T1000 (cell line): ENCODE measurements at places on chromosomes 2 and 18.

- DNase-seq = no peak
Observed at GRCh38 chr2:60317844-60318243, 235.6 kb downstream of the BCL11A start.

DNA sequence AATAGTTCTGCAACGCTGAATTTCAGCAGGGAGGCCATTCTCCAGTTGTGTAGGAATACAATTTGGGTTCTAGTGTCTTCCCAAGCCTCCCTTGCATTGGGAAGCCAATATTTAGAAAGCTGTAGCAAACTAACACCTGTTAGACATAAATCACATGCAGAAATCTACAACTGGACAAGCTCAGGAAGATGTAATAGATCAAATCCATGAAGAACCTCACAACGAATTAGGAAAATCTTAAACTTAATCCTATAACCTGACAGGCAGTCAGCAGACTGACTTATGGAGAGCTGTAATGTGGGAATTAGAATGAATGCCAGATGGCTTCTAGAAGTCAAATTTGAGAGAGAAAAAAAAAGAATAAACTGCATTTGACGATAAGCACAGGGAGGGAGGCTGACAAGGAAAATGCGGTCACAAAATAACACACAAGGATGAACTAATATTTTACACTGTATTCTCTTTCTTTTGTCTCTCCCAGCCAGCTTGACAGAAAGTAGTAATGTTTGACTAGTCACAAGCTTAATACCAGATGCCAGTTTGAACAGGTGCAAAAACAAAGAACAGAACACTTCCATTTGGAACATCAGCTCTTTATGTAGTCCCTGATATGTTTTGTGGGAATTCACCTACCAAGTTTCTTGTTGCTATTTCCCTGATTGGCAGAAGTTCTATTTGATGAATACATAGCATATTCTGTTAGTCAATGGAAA, 50.8 kb upstream of the FANCL start:
- DNase-seq = no peak

- no peak for DNase-seq
Observed at GRCh38 chr2:160876029-160876428, 284.2 kb upstream of the TANK start.

DNA sequence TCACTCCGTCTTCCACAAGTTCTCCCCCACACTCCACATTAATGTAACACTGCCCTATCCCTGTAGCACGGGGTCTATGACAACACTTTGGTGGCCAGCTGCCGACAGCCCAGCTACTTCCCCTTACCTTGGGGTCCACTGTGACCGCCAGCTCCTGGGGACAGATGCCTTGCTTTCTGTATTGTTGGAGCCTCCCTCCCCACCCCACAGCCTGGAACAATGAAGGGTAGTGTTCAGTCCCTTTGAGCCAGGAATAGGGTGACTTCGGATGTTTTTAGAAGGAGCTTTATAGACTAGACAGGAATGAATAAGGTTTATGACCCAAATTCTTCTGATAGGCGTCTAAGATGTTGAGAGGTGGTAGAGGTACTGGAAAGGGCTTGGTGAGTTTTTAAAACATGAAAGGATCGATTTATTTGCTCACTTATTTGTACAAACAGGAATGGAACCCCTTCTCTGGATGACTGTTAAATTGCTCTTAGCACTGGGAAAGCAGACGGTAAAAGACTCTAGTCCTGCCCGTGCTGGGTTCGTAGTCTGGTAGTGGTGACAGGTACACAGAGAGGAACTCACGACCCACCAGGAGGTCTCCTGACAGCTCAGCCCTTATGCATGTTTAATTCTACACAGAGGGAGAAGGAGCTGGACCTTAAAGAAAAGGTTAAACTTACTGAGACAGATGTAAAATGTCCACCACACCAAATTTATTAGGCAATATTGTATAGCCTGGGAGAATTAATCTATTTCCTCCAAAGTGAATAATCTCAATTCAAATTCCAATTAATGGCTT, 90.9 kb downstream of the MYCN start:
- no peak for DNase-seq

GRCh38 chr18:79554321-79554720, 125.3 kb upstream of the CTDP1 start:
- no peak for DNase-seq

GRCh38 chr2:86256982-86257381, 57.7 kb downstream of the MRPL35 start:
- DNase-seq = no peak

- DNase-seq = peak; percentile 42
Observed at GRCh38 chr2:191171708-191172355, 21.0 kb upstream of the STAT4 start.

GRCh38 chr18:23825978-23826405, 136.7 kb downstream of the LAMA3 start:
- no peak for DNase-seq

DNA sequence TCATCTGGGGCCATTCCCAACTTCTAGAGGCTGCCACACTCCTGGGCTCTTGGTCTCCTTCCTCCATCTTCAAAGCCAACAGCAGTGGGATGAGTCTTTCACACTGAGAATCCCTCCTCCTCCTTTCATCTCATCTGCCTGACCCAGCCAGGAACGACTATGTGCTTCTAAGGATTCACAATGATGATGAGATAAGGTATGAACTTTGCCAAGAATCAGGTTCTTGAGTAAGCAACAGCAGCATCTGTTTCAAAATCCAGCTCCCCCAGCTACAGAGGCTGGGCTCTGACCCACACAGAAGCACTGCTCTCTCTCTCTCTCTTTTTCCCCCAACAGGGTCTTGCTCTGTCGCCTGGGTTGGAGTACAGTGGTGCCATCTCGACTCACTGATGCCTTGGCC, 46.4 kb downstream of the TIMM21 start:
- no peak for DNase-seq

DNA sequence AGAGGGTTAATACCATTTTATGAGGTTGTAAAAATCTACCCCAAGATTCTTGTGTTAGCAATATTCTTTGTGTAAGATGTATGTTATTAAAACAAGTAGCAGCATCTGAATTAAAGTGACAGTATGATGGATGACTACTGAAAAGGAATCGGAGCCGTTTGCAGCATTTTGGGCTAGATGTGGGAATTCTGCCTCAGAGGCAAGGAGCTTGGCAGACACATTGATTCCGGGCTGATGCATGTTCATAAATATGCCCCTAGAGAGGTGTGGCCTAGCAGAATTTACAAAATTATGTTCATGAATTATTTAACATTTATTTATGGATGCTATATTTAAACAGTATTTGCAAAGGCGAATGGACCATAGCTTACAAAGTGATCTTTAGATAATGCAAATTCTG, 389.0 kb upstream of the ETAA1 start:
- DNase-seq = no peak

DNA sequence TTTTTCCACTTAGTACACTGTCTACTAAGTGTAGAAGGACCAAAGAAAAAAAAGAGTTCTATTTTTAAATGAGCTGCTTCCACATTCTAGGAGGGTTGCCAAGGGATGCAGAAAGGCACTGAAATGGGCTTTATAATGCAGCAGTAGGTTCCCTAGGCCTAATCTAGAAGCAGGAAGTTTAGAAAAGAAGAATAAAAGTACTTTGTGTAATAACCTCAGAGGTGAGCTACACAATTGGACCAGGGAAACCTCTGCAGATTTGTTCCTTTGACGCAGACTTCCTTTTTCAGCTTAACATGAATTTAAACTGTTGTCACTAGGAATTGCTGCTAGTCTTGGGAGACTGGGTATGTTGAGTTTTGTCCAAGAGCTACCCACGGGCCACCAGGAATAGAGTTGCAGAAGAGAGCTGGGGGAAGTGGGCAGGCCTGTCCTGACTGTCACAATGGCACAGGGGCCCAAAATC, 34.6 kb upstream of the RAB1A start:
- no peak for DNase-seq

DNA sequence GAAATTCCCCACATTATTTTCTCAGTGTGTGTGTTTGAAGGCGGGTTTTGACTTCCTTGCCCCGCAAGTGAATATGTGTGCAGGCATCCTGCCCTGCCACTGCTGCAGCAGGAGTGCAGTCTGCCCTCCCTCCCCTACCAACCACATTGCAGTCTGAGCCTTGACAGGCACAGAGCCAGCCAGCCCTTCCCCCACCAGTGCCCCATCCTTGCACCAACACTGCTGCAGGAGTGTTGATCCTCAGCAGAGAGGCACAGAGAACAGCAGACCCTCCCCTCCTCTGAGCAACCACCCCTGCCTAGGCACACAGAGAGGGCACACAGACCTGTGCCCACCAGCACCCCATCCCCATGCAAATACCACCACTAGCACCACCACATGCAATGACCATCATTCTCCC, 683.0 kb upstream of the PKDCC start:
- DNase-seq = no peak

DNA sequence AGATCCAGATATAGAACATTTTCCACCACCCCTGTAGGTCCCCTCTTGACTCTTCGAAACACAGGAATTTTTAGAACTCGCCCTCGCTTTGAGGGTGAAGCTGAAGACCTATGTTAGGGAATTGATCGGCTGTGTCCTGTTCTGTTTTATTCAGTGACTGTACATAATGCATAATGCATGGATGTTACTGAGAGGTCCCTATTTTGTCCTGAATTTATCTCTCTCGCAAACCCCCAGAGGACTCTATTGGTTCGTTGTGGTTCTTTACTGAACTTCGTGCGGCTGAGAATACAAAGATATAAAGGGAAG, 431 bp upstream of the EIF5B start:
- no peak for DNase-seq

DNA sequence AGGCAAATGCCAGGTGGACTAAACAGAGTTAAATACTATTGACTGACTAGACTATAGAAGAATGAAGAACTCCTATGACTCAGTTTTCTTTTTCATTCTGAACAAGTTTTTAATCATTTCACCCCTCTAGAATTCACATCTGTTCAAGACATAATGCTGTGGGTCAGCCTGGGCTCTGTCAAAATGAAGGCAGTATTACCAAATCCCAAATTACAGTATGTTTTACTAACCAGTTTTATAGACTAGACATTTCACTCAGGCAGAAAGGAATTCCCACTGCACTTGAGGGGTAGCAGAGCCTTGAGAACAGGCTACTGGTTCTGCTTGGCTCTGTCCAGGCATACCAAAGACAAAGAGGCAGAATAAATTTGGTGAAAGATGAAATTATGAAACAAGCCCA, 511.7 kb downstream of the EPHA4 start:
- DNase-seq = no peak

DNA sequence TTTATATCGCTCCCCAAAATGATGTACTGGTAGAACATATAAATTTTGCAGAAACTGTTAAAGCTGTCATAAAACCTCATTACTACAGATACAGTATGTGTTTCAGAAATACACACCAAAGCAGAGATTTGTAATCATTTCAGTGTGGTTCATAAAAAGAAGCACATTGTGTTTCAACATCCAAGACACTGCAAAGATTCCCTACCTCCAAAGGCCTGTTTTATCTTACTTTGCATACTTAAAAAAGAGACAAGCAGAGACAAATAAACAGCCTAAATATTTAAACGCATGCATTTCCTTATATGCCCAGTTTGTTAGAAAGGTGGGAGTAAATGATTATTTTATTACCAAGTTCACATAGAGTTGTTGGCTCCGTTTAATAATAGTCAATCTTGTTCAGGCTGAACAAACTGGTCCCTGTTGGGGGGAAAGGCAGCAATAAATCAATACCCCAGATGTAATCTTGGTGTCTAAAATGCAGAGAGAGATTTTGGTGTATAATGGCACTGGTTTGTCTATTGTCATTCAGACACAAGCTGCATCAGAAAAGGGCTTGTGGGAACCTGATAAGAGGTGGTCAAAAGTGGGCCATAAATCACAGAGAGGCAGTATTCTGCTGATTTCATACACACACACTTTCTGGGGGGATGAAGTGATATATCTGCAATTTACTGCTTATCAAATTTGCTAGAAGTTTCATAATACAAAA, 321.4 kb upstream of the ETAA1 start:
- DNase-seq = no peak

DNA sequence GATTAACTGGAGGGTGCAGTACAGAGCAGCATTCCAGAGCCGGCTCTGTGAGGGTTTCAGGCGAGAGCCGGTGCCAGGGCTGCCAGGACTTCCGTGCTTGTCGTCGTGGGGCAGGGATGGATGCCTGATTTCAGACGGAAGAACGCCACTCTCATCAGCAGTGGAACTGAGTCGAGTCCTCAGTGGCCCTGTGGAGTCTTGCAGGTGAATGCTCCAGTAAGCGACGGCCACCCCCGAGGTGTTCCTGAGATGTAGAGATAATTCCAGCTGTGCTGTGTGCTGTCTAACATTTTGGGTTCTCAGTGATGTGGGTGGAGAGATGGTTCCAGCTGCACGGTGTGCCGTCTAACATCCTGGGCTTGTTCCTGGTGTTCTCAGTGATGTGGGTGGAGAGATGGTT, 103.1 kb upstream of the ALKAL2 start:
- DNase-seq = no peak

GRCh38 chr2:127421116-127421800, 3.0 kb downstream of the PROC start:
- no peak for DNase-seq

DNA sequence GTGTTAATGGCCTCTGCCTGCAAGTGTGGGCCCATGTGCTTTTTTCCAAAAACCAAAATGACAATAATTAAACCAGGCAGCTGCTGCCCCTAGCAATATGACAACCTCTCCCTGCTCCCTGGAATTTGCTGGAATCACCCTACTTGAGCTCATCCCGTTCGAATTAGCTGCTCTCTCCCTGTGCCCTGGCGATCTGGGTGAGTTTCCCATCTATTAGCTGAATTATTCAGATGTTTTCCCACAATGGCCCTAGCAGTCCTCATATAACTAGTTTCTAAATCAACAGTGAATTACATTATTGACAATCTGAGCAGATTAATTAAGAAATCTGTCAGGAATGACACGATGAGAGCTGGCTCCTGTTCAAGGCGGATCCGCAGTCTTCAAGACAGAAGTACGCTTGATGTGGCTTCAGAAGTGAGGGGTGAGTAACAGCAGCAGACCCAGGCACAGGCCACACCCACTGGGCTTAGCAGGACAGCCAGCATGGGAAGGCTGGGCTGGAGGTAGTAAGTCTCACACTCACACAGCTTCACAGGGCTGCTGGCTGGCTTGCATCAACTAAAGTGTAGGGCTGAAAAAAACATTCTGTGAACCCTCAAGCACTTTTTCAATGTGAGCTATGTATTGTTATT, 366.2 kb upstream of the ID2 start:
- no peak for DNase-seq

DNA sequence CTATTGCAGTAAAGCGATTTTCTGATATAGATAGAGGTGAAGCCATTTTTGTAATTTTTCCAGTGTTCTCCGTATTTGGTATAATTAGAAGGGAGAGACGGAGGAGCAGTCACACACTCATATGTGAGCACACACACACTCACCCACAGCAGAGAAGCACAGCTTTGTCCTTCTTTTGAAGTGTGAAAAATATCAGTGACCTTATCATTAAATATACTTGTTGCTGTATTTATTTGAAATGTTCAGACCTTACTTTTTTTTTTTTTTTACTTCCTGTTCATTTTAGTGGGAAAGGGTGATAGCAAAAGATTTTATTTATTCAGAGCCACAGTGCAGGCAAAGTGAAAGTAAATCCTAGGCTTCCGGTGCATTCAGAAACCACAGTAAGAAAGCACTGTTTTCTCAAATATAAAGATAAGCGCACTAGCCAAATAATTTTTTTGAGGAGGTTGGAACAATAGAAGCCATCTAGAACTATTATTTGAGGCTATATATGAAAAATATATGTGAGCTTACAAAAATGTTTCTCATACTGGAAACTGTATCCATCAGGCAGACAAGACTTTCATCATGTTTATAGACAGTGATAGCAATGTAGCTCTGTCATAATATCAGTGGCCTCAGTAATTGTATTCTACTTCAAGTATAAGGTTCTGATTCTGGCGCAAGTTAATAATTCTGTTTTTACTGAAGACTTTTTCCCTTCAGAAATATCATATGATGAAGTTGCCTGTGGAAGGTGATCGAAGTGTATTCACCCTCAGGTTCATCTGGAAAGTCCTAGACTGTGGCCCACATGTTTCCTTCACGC, 37.2 kb downstream of the TSHZ1 start:
- no peak for DNase-seq
